ENCODE measurements at places on chromosomes 4 and X. TPM values are rescaled to one million over a fixed set of nuclear protein-coding genes. Genes with fewer than 3 reads are reported as not detected.

The GYPE gene
- total RNA-seq, result 0.50 TPM

The PPM1K gene
- total RNA-seq, result 16.2 TPM

The MFAP3L gene
- total RNA-seq, result 2.8 TPM

The PRKX gene
- total RNA-seq, result 4.2 TPM

The RASL11B gene
- 0.54 TPM for total RNA-seq

The JAKMIP1 gene
- not detected for total RNA-seq

The CFP gene
- total RNA-seq, result 0.06 TPM

The MAGEB6 gene
- total RNA-seq, result not detected

The HDAC6 gene
- total RNA-seq, result 42.3 TPM

The S100G gene
- total RNA-seq, result not detected

The PRRG3 gene
- total RNA-seq, result 0.10 TPM

The DCAF12L1 gene
- total RNA-seq, result not detected

The GATA1 gene
- not detected for total RNA-seq

The TNMD gene
- total RNA-seq, result 0.10 TPM

The LRAT gene
- not detected for total RNA-seq

The TMEM35A gene
- 0.73 TPM for total RNA-seq

The TREX2 gene
- 1.1 TPM for total RNA-seq

The TLR6 gene
- 2.0 TPM for total RNA-seq

The TAF7L gene
- 0.05 TPM for total RNA-seq

The PCDH18 gene
- total RNA-seq, result 224 TPM

The MAGEA2 gene
- total RNA-seq, result not detected

The RPS6KA3 gene
- 26.0 TPM for total RNA-seq

The GABRG1 gene
- not detected for total RNA-seq

The GAGE10 gene
- total RNA-seq, result not detected

The ZNF185 gene
- total RNA-seq, result 2.2 TPM

The CXCL3 gene
- 3.2 TPM for total RNA-seq

The GPRASP3 gene
- total RNA-seq, result 3.7 TPM

The TMEM144 gene
- total RNA-seq, result 6.4 TPM

The FNIP2 gene
- 12.1 TPM for total RNA-seq

The ADAMTS3 gene
- 2.9 TPM for total RNA-seq

The IL21 gene
- total RNA-seq, result not detected

The LPAR4 gene
- not detected for total RNA-seq

The GUCY1B1 gene
- total RNA-seq, result 8.5 TPM

The ARR3 gene
- total RNA-seq, result not detected

The PJA1 gene
- 22.2 TPM for total RNA-seq

The ARHGAP4 gene
- 0.31 TPM for total RNA-seq

The SOX3 gene
- not detected for total RNA-seq

The CNGA1 gene
- total RNA-seq, result not detected

The DDIT4L gene
- total RNA-seq, result 2.7 TPM

The PNMA6A gene
- total RNA-seq, result not detected

The TMPRSS11A gene
- not detected for total RNA-seq

The POU3F4 gene
- not detected for total RNA-seq

The COL25A1 gene
- 0.25 TPM for total RNA-seq

The SEPTIN6 gene
- total RNA-seq, result 9.5 TPM

The NPFFR2 gene
- not detected for total RNA-seq

The ARMCX1 gene
- total RNA-seq, result 37.1 TPM

All from cardiac ventricle fibroblast (primary cell).